ENCODE measurements at places on chromosomes 3 and 15.

DNA sequence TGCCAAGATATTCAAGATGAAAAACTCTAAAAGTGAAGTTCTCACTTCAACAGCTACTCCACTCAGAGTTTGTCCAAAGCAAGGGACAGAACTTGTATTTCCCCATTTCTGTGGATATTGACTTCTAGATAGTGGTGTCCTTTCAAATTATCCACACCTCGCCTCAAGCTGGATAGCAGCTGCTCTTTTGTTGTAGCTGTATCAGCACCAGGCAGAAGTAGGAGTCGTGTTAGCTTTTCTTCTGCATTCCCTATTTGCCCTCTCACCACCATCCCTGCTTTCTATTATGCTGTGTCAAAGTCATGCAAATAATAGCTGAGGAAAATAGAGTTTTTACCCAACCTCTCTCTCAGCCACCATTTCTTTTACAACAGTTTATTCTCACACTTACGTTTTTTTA, 303.8 kb downstream of the EPHA3 start:
- no peak for DNase-seq

- no peak for DNase-seq
These were observed 797.1 kb downstream of the ROBO1 start for GRCh38 chr3:78970656-78971055.

DNA sequence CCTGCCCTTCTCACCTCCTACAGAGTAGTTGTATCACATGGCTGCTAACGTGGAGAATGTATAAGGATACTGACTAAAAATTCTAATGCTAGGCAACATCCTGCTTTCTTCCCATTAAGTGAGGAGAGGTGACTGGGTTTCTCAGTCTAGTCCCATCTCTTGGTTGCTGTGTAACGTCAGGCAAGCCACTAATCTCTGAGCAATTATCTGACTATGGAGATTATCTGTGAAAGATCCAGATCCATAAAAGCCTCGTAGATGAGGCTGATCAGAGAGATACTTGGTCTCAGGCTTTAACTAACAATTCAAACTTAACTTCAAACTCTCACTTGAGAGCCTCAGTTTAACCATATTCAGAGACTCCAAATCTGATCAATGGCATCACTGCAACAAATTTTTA, 4.7 kb upstream of the RPS17 start:
- DNase-seq = no peak

GRCh38 chr3:5498981-5499380, 311.5 kb downstream of the EDEM1 start:
- no peak for DNase-seq

GRCh38 chr3:151774235-151774634, 39.7 kb upstream of the AADAC start:
- no peak for DNase-seq

DNA sequence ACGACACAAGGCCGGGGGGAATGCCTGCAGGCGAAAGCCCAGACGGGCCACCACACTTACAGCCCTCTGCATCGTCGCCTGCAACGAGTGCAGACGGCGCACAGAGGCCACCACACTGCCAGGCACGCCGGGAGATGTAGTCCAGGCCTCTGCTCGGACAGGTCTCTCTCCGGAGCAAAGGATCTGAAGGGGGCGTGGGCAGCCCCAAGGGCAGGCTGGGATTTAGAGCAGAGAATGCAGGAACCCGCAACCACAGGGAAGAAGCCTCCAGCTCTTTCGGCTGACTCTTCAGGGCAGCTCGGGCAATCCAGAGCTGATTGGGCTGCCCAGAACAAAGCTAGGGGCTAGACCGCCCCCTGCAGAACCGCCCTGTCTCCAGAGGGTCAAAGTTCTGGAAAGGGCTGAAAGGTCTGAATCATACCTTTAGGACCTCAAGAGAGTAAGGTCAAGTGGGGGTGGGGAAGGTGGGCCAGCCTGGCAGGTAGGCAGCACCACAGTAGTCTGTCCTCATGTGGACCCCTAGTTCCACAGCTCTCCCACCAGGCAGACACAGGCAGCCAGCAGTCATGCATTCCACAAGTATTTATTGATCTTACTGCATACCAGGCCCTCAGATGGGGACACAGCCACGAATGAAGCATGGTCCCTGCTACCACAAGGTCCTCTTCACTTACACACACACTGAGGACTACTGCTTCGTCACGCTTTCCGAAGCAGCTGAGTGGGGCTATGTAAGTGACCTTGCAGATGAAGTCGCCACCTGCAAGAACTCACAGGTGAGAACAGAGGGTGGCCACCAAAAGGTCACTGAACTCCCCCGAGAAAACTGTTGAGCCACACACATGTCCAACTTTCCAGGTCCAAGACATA, at the start of gene AMT:
Gene AMT (minus strand): TSS at position 95 of the 870 bp plus-strand sequence. CDS start 23 bp downstream, at position 72.
- DNase-seq = no peak

DNA sequence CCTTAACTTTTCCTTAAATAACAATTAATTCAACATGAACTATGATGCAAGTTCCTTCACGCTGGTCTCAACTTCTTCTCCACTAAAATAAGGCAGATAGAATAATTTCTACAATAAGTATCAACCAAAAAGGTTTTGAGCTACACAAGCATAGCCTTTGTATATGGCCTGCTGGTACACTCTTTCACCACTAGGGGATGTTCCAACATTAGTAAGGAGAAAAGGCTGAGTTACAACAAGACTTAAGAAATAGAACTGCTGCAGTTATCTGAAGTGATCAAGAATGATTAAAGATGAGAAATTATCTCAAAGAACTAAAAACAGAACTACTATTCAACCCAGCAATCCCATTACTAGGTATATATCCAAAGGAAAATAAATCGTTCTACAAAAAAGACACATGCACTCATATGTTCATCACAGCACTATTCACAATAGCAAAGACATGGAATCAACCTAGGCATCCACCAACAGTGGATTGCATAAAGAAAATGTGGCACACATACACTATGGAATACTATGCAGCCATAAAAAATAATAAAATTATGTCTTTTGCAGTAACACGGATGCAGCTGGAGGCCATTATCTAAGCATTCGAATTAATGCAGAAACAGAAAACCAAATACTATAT, 14.4 kb downstream of the ATP13A3 start:
- no peak for DNase-seq

GRCh38 chr3:142224482-142225072, 808 bp downstream of the GK5 start:
- no peak for DNase-seq

DNA sequence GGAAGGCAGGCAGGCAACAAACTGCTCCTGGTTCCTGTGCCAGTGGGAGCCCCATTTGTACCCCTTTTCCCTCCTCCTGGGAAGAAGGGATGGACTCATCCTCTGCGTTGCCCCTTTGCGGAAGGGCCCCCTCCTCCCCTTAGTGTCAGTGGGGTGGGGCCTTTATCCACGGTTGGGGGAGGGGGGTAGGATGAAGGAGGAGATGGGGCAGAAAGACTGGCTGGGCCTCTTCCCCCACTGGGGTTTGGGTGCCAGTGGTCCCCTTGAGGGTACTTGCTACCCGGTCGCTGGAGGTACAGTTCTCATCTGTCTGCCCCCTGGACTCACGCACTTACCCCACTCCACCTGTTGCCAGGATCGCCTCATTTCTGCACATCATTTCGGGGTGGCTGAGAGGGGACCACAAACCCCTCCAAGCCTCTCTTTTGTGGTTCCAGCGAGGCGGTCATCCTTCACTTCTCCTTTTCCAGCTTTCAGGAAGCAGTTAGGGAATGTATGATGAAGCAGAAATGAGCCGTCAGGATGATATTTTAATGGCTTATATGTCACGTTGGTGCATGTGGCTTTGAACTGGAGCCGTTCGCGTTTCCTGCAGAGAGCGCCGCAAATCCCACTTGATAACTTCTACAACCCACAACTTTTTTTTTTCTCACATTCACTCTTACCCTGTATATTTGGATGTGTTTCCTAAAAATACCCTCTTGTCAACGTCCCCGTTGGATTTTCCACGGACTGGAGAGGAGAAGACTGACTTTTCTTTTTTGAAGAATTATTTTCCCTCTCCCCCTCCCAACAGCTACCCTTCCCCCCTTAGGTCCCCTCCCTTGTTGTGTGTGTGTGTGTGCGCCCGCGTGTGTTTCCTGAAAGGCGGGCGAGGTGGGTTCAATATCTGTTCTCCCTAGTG, at the start of gene ZIC4:
Gene ZIC4 (minus strand): TSS at position 516 of the 904 bp plus-strand sequence. CDS start 3,746 bp downstream, outside the sequence.
- DNase-seq = no peak

GRCh38 chr15:46901001-46901400, 816.3 kb upstream of the SEMA6D start:
- DNase-seq = no peak

GRCh38 chr3:41159588-41160189, 39.6 kb upstream of the CTNNB1 start:
- DNase-seq = no peak

GRCh38 chr15:92606126-92606835, 49.3 kb downstream of the FAM174B start:
- DNase-seq = no peak

DNA sequence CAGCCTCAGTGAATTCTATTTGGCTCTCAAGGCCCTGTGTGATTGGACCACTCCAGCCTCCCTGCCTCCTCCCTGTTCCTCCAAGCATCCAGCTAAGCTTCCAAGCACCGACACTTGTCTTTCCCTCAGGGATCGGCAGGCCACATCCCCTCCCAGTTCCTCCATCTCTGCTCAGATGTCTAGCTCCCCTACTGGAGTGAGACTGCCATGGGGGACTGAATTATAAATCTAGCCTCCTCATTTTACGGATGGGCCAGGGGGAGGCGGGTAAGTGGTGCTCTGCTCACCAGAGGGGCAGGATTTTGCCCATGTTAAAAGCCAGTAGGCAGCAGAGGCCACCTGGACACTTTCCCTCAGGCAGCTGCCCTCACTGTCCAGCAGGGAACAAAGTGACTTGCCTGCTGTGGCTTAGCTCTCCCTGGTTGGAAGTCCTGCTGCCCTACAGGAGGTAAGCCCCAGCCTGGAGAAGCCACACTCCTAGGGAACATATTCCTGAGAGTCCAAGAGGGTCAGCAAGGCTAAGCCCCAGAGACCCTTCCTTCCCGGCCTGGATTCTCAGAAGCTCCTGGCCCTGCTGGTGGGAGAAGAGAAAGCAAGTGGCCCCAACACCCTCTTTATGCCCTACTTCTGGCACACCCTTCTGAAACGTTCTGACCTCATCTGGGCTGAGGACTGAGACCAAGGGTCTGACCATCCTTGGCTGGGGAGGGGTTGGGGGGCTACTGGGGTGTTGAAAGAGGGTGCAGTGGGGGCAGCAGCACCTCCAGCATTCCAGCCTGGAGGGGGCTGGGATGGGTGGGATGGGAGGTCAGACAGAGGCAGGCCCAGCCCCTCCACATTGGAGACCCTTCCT, 9.1 kb upstream of the HHATL start:
- DNase-seq = no peak

- DNase-seq = no peak
These were observed 115.8 kb downstream of the IQCH start for GRCh38 chr15:67370206-67370954.

- DNase-seq = no peak
These were observed 7.7 kb downstream of the IGDCC4 start for GRCh38 chr15:65414841-65415621.

- no peak for DNase-seq
These were observed 237.8 kb upstream of the NR2E3 start for GRCh38 chr15:71572452-71573053.

DNA sequence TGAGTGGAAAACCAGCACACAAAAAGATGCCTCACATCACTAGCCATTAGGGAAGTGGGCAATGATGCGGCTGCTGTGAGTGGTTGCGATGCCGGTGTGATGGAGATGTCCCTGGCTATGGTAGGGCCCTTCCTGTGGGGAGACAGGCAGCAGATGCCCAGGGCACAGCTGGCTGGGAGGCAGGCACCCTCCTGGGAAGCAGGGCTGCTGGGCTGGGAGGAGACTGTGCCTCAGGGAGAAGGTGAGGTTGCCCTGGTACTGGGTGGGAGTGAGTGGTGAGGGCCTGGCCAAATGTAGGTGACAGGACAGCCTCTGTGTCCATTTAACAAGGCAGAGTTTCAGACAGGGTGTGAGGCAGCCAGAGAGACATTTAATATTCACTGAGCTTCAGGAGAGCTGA, 335.6 kb downstream of the OCA2 start:
- DNase-seq = no peak

- no peak for DNase-seq
These were observed 68.3 kb upstream of the GLCE start for GRCh38 chr15:69092159-69092558.

All from stimulated activated CD8-positive, alpha-beta memory T cell treated with anti-CD3 and anti-CD28 coated beads, Interleukin-2, amount 100 ng/mL, for 1 hour (primary cell).